CD8-positive, alpha-beta memory T cell (primary cell): ENCODE measurements at places on chromosomes 3 and 15.

DNA sequence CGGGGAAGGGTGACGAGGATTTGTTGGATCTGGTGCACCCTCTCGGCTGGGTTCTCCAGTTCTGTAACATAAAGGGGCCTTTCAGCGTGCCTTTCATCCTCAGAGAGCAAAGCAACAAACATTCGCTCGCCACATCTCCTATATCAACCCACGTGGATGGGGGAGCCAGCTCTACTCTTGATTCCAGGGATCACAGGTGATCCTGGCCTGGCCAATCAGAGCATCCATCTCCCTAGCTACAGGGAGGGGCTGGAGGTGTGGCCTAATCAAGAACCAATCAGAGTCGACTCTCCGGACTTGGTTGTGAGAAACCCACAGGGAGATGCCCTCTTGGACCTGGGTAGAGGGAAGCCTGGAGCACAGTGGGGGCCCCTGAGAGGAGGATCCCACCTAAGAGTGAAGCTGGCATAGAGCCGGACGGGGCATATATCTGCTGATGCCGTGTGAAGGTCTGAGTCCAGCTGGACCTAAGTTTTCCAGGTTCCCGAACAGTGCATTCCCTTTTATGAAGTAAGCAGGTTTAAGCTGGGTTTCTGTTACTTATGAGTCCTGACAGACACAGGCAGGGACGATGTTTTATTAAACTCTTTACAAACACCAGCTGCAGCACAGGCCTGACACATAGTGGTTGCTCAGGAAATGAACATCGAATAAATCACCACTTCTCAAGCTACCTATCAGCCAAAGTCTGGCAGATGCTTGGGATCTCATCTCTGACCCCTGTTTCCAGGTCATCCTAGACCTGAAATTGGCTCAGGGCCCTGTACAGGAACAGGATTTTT lies 50.7 kb upstream of the RAD18 start:
- DNase-seq, result no peak

DNA sequence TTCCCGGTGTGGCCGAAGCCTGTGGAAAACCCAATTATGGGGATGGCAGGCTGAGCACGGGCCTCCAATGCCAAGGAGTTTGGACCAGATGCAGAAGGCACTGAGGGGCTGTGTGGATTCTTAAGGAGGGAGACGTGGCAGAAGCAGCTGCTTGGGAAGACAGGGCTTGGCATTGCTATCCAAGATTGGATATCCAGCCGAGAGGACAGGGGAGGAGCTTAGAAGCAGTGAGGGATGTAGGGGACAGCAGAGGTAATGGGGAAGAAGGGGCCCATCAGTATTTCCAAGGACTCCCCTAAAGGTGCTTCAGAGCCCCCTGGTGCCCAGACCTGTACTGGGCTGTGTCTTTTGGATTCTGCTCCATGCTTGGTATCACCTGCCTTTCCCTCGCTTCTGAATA lies 112.8 kb upstream of the TLE3 start:
- no peak for DNase-seq

DNA sequence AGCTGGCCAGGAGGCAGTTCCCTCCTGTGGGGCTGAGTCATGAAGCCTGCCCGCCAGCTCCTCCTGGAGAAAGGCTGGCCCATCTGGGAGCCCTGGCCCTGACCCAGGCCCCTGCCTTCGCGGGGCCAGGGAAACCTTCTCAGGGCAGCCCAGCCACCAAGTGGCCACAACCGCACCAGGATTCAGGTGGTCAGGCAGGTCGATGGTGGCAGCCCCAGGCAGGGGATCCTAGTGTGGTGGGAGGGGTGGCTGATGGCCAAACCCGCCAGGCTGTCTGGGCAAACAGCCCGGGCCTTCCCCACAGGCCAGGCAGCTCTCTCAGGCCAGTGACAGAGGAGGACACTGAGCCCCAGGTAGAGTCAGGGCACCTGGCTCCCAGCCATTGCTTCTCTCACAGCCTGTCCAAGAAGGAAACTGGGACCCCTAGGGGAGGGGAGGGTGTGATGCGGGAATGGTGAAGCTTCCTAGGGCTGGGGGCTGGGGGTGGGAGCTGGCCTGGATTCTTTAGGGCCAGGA lies 1.2 kb downstream of the TWF2 start:
- no peak for DNase-seq

DNA sequence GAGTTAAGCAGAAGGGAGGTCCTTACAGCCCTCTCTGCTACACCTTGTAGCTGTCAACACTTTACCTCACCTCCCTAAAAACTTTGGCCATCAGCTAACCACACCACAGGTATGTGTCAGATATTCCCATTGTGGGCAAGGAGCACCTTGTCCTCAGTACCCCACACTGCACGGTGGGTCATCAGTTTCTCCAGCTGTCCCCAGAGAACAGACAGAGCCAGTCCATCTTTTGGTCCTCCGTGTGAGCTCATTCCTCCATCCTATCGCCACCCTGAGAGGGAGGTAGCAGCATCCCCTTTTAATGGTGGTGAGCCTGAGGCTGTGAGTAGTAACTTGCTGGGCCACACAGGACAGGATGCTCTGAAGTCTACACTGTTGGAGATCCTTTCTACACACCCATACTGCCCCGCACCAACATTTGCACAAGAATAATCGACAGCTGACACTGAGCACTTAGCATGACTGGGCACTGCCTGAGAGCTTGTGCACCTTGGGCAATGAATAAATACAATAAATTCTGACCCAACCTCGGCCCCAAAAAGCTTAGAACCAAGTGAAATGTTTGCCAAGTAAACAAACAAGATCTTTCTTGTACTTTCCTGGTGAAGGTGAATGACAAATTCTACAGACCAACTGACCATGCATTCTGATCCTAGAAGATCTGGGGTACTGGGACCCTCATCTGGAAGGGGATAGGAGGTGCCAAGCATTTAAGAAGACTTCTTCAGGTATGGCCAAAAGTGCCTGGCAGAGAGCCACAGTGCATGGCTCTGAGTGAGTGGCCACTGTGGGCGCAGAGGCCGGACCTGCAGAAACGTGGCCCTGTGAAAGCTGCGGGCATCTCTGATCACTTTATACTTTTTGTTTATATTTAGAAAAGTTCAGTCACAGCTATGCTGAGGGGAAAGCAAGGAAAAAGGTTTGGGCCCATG lies 6.9 kb downstream of the CHCHD4 start:
- DNase-seq, result no peak

GRCh38 chr3:110069761-110070160 lies 732.4 kb upstream of the DPPA4 start:
- no peak for DNase-seq

GRCh38 chr15:60912984-60913697 lies 316.0 kb downstream of the RORA start:
- DNase-seq, result no peak

DNA sequence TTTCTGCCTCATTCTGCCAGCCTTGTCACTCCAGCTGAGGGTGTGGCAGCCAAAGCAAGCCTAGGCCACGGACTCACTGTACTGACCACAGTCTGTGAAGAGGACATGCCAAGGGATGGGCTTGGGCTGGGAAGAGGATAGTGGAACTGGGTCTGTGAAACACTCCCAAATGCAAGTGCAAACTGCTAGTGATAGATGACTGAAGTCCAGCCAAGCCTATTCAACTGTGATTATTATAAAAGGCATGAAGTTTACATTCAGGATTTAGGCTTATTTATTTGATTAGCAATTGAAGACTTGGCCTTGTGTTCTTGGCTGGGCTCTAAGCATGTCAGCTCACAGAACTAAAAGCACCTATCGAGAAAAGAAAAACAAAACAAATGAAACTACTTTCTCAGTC lies 84.9 kb upstream of the UBE2E1 start:
- DNase-seq, result no peak

DNA sequence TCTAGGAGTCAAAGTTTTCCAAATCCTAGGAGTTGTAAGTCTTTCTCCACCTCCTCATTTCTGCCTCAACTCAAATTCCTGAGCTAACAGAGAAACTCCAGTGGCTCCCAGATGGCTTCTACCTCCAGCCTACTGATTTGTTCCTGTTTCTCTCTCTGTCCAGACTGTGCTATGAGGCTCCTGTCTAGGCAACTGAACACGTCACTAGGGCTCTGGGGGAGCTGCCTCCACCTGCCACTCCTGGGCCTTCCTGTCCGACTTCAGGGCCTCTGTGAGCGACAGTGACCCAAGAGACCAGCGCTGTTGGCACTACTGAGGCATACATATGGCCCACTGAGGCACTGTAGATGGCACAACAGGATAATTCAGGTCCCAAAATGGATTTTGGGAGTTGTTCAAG lies 71.4 kb downstream of the EXOG start:
- DNase-seq, result no peak

DNA sequence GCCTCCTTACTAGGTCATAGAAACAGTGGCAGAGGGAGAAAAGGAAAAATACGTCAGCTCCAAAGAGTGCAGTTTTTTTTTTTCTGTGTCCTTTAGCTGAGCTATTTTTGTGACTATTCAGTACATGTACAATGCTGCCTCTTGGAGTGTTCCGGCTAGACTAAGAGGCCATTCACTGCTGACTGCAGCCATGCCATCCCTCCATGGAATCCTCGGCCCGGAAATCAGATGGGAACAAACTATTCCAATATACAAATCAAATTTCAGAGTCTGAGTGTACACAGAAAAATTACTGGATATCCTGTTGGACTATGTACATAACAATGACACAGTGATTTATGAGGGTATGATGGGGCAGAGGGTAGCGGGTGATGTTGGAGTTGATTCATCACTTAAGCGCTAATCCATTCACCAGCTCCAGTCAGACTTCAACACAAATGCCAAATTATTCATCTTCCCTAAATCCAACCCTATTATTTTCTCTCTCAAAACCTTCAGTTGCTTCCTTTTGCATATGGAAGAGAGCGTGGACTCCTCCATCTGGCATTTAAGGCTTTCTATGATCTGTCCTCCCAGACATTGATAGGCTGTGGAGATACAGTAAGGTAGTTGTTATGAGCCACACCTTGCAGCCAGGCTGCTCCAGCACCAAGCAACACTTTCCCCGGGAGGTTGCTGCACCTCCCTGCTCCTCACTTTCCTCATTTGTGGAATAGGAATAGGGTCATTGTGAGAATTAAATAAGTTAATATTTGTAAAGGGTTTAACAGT lies 109.1 kb downstream of the LPP start:
- no peak for DNase-seq

DNA sequence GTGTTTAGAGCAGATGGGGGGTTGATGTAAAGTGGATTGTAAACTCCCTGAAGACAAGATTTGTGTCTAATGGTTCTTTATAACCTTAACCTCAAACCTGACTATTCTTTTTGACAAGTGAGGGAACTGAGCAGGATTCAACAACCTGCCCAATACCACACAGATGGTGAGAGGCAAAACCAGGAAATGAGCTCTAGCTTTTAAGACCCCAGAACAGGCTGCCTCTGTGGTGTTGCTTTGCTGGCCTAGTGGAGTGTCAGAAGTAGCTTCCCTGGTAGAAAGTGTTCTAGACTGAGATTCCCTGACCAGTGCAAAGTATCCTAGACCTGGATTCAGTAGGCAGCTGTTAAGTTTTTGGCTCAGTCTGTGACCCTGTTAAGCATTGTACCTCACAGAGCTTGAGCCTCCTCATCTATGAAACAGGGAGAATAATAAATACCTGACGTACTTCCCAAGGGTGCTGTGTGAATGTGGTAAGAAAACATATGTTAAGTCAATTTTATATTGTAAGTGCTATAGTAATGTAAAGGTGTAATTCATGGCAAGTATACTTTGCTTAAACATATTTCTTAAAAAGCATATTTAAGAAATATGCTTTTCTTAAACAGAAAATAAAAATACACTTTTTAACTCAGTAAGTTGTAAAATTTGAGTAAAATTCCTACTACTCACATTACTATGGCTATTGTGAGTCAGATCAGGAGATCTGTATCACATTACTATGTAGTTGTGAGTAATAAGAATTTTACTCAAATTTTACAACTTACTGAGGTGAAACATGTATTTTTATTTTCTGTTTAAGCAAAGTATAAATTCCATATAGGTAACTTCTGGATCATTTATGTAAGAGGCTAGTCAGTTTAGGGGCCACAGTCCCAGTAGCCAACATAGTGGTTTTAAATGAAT lies 8.8 kb downstream of the GPR87 start:
- DNase-seq, result no peak

DNA sequence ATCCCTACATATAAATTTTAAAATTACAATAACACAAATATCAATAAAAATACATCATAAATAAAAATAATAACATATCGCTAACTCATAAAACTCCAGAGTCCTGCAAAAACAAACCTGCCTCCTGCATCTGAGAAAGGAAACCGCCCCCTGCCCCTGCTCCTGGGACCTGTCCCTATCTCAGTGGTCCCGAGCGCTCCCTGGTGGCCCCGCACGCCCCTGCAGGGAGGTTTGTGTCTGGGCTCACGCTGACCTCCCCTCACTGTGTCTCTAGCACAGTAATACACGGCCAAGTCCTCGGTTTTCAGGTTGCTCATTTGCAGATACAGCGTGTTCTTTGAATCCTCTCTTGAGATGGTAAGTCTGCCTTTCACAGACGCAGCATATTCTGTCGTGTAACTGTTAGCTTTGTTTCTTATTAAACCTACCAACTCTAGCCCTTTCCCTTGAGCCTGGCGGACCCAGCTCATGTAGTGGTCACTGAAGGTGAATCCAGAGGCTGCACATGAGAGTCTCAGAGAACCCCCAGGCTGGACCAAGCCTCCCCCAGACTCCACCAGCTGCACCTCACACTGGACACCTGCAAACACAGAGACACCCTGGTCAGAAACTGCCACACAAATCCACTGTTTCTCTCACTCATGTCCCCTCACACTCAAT lies 554.1 kb downstream of the GOLGA6L6 start:
- DNase-seq, result no peak

- no peak for DNase-seq
These were observed 66.1 kb downstream of the LRIG1 start for GRCh38 chr3:66434726-66435125.

DNA sequence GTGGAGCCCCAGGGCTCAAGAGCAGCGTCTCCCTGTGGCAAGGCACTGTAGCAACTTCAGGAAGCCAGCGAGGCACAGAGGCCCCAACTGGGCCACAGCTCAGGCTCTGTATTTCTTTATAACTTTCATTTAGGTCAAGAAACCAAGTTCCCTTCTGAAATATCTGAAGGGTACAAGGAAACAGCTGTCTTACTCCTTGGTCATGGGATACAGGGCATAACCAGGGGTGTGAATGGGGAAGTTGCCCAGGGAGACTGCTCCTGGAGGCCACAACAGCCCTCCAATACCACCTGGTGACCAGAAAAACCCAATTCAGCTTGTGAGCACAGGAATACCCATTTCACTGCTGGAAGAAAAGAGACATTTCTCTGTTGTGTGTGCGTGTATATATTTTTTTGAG lies 13.3 kb upstream of the SPTBN5 start:
- no peak for DNase-seq

GRCh38 chr15:58548308-58549012 lies 116.7 kb downstream of the LIPC start:
- DNase-seq, result no peak

GRCh38 chr3:81601707-81602305 lies 159.6 kb downstream of the GBE1 start:
- no peak for DNase-seq

DNA sequence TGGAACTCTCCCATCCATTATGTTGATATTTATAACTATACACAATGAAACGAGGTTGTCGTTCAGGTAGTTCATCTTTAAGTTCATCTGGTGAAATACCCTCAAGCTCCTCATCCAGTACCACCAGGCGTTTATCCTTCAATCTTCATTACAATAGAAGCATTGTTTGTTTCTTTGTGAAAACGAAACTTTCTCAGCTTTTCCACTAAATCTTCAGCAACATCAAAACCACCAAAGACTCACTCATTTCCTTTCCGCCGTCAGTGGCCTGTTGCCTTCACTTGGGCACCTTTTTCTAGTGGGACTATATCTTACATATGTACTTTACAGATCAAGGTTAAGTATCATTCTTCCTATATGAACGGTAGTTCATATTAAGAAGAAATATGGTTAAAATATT lies 44.1 kb upstream of the TFG start:
- DNase-seq, result no peak
